ENCODE measurements at places on chromosomes 3 and 15.
A peak's percentile ranks its signal among the peaks of the same experiment; 100 is the strongest.

DNA sequence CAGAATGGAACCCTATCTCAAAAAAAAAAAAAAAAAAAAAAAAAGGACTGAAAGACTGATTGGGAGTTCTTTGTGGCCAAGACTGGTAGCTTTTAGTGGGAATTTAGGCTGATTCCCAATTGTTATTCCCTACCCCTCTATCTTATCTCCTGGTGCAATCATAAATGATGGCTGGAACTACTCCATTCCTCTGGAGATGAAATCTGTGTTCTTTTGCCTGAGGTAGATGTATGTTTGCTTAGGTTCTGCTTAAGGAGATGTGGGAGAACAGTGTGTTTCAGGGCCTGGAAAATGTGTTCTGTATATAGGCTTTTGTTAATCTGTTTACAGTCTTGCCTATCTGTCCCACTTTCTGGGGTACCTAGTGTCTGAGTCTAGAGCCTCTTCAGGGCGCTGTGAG, 19.5 kb downstream of the UBE2Q2 start:
- DNase-seq, result no peak

- DNase-seq, result no peak
These were observed 14.8 kb downstream of the NT5DC2 start for GRCh38 chr3:52518723-52519444.

GRCh38 chr15:92614301-92614700, 41.3 kb downstream of the FAM174B start:
- no peak for DNase-seq

- no peak for DNase-seq
These were observed 4.4 kb upstream of the ENTPD3 start for GRCh38 chr3:40382617-40382979.

DNA sequence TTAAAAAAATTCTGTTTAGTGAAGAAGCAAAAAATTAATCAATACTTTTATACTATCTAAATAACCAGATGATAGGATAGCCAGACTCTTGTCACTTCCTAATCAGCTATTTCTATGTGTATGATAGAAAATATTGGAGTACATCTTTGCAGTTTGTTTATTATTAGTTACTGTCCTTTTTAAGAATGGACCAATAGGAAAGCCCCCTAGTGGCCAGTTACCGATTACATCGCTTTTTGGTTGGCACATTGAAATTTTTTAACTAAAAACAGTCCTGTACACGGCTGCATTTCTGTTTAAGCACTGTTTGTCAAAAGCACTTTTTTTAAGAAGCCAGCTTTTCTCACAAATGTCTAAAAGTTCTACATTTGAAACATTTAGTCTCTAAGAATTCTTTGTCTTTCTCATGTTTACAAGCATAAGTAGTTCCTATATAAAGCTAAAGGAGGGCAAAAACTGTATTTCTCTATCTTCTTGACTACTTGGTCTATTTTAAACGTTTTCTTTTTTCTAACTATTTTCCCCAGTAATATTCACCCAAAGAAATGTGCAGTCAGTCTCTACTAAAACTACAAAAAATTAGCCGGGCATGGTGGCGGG, 253.2 kb upstream of the LRTM1 start:
- DNase-seq, result peak; percentile 49

DNA sequence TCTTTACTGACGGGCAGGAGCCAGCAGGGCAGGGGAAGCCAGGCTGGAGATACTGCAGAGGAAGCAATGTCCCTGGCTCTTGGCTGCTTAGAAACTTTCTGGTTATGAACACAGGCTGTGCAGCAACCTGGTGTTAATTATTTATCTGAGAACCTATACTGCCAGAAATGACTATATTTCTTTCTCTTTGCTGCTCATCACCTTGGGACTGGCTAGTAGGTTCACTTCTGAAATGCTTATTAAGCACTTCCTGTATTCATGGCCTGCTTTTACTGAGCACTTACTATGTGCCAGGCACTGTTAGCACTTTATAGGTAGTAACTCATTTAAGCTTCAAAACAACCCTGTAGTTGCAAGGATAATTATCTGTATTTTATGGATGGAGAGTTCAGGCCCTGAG, 57.6 kb downstream of the RAB11A start:
- DNase-seq, result no peak

DNA sequence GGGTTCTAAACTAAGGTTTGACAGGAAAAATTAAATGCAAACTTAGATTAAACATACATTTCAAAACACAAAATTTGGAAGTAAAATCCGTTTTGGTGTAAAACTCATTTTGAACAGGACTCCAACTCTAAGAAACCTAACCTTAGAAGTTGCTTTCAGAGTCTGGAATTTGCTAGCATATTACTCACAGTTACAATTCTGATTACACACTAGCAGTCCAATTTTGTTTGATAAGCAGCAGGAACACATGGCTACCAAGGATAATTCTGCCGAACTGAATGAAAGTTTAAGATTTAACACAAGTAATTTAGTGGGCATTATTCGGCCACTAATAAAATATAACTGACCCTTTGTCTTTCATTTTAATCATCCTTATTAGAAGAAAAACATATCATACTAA, 49.6 kb downstream of the FRMD5 start:
- DNase-seq, result no peak

DNA sequence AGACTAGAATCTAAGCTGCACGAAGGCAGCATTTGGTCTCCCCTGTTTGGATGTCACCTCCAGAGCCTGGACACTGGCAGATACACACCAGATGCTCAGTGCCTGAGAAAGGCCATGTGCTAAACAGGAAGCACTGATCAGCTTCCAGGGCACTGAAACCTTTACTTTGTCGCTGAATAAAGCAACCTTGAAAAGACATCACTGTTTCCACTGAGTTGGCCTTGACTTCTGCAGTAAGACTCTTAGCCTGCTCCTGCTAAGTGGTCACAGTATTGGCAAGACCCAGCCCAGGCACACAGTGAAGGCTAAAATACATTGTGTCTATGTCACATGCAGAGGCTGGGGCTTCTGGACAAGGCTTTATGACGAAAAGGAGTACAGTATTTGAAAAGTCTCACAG, 104.3 kb upstream of the ICE2 start:
- no peak for DNase-seq

GRCh38 chr3:153210146-153210545, 48.1 kb downstream of the RAP2B start:
- no peak for DNase-seq

- DNase-seq, result peak; percentile 13
These were observed 122.9 kb downstream of the RORA start for GRCh38 chr15:61106044-61106834.

- no peak for DNase-seq
These were observed 175.3 kb downstream of the PLCL2 start for GRCh38 chr3:17059989-17060550.

DNA sequence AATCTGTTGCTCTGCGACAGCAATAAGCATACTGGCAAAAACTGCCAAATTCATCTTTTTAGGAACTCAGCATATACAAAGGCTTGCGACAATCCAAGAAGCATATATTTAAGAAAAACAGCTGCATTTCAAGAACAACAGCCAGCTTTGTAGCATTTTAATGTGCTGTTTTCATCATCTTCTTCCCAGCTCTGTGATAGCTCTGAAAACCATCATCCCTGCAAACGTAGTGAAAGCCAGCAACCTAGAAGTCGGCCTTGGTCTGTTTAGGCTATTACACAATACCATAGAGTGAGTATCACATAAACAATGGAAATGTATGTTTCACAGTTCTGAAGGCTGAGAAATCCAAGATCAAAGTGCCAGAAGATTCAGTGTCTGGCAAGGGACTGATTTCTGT, 187.5 kb downstream of the NAALADL2 start:
- DNase-seq, result no peak

DNA sequence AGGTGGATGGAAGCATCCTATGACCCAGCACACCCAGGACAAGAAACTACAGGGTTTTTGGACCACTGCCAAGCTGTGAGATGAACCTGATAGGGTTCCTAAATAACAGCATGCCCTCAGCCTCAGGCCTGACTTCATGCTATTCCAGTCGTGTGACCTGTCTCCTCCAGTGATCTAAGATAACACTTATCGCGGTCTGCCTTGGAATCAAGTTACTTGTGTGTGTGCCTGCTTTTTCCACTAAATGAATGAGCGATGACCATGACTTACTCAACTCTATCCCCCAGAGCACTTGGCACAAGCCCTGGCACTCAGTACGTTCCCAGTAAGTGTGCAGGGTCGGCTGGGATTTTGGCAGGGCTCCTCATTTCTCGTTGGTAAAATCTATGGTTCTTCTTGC, 172.7 kb upstream of the TP63 start:
- DNase-seq, result no peak

- DNase-seq, result no peak
These were observed 217.9 kb upstream of the THBS1 start for GRCh38 chr15:39362821-39363561.

DNA sequence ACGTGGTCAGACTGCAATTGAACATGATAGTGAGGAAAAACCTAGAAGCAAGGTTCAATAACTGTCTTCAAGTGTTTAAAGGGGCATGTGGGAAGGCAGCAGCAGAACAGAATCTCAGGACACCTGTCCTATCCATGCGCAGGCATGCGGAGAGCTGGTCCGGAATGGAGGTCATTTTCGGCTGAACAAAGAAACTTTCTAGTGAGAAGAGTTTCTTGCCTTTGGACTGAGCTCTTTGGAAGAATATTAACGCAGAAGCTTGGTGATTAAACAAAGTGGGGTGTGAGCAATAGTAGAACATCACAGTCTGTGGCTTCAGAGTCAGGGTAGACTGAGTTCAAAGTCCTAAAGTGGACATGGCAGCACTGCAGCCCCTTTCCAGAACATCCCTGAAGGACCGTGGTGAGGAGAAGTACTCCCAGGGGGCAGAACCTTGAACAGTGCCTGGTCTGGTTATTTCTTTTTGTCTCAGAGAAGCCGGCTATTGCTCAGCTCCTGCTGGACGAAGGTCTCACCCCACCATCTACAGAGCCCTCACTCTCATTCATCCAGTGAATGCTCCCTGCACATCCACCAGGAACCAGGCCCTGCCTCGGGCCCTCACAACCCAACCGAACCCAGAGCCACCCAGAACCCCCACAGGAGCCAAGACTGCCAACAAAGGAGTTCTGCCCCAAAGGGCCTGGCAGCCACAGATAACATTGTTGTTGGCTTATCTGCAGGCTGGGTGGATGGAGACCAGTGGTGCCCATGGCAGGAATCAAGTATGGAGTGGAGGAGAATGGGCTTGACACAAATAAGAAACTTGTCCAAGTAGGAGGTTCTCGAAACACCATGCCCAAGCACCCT, 2.8 kb upstream of the SSUH2 start:
- no peak for DNase-seq

All from germinal center (tissue), 1 donor.